ENCODE measurements at places on chromosomes 3 and 15. TPM values are rescaled to one million over a fixed set of nuclear protein-coding genes. Genes with fewer than 3 reads are reported as not detected.

METTL6 gene
- total RNA-seq, result 27.4 TPM

DNA sequence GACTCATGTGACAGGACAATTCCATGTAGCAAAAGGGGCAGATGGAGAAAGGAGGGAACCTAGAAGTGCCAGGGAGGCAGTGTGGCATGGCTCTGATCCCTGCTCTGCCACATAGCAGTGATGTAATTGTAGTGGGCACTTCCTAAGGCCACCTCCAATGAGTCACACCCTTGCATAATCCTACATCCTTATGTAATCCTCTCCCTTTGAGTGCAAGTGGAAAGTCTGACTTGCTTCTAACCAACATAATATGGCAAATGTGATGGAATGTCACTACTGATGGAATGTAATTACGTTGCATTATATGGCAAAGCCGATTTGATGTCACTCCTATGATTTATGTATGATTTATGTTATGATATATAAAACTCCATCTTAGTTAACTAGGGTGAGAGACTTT lies 72.9 kb upstream of the ATP2C1 start:
- no peak for DNase-seq

DNA sequence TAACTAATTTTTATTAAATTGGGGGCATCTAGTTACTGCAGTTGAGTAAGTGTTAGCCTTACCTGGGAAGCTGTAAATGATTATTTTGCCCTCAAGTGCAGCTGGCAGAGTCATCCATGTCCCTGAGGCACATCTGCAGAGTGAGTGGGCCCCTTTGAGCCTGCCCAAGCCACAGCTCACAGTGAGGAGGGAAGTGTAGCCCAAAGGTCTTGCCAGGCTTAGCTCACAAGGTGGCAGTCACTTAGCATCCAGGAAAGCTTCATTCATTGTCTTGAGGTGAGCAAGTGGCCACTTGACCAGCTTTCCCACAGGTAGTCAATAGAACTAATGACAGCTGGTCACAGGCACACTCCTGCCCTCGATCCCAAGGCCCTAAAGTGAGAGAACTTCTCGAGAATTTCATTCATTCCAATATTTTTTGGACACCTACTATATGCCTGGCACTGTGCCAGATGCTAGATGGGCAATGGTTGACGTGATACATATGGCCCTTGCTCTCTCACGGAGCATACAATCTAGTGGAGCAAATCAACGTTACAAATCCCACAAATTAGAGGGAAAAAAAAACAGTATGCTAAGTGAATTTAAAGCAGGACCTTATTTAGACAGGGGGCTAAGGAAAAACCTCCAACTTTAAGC lies 163.3 kb upstream of the IL12A start:
- DNase-seq, result no peak

- no peak for DNase-seq
These were observed 269.2 kb upstream of the CTNNB1 start for GRCh38 chr3:40930131-40930538.

MUC4 gene
- 0.29 TPM for total RNA-seq

DNA sequence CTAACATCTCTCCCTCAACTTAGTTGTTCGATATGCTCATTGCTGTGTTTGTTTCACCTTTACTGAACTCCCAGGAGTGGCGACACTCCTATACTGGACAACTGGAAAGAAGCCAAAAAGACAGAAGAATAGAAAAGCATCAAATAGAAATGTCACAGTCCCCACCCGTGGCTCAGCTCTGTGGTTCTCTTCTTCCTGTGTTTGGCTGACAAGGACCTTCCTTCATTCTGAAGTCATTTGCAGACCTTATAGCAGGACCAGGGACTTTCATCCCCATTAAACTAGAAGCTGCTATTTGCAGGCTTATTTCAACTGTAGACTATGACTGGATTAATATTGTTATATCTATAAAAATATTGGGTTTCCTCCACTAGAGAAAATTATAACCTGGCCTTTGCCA lies 125.9 kb downstream of the NECTIN3 start:
- DNase-seq, result no peak

GRCh38 chr3:77197408-77197807 lies 157.5 kb downstream of the ROBO2 start:
- no peak for DNase-seq

- DNase-seq, result no peak
These were observed 11.9 kb downstream of the VGLL4 start for GRCh38 chr3:11631820-11632219.

DNA sequence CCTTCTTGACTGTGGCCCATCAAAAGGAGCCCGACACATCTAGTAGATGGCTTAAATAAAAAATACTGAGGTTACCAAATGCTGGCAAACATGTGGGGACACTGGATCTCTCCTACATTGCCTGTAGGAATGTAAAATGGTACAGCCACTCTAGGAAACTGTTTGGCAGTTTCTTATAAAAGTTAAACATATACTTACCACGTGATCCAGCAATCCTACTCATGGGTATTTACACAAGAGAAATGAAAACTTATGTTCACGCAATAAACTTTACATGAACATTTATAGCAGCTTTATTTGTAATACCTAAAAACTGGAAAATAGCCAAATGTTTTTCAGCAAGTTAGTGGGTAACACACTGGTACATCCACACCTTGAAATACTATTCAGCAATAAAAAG lies 9.1 kb downstream of the ZBTB38 start:
- DNase-seq, result no peak

DNA sequence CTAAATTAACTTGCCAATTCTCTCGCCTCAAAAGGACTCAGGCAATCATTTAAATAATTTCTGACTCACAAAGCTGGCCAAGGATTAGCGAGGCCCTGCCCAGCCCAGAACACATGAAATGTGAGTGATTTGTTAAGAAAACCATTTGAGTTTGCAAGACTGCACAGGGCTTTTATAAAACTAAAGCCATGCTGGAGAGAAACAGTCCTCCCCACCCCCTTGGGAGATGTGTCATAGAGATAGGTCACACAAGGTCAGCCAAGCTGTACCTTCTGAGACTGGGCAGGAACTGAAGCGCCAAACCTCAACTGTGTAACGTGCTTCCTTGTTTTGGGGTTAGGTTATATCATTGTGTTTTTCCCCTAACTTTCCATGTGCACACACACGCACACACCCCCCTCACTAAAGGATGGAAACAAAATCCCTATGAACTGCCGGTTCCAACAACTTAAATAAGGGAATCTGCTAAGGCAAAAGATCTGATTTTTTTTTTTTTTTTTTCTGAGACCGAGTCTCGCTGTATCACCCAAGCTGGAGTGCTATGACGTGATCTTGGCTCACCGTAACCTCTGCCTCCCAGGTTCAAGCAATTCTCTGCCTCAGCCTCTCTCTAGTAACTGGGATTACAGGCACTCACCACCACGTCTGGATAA lies 8.1 kb downstream of the SPATA12 start:
- peak; percentile 77 for DNase-seq

DNA sequence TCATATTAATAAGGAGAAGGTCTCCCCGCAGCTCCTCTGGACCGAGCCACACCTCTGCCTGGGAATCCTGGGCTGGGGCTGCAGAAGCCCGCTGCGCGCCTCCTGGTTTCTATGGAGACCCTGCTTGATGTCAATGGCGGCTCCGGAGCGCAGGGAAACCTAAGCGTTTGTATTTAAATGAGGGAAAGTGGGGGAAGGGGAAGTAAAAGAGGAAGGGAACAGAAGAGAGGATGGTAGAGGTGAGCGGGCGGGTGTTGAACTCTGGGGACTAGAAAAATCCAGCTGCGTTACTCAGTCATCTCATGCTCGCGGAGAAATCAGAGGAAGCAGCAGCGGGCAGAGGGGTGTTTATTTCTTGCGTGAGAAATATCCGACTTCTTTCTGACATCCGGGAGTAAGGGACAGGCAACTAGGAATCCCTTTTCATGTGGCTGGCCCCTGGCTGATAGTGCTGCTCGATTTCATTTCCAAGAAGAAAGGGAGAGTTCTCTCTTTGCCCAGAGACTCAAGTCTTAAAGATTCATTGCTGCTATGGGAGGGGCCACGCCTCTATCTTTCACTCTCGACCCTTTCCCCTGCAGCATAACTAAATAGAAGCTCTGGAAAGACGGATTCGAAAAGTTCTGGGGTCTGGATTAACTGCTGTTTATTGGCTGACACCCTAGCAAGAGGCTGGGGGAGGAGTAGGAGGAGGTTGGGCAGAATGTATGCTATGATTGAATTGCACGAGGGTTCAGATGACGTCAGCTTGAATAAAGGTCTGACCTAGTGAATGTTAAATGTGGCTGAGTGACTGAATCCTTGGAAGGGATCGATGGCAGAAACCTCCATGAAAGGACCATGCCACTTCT lies 110.5 kb upstream of the GAP43 start:
- peak; percentile 18 for DNase-seq

- no peak for DNase-seq
These were observed 37.2 kb downstream of the DPH3 start for GRCh38 chr3:16227566-16227965.

DNA sequence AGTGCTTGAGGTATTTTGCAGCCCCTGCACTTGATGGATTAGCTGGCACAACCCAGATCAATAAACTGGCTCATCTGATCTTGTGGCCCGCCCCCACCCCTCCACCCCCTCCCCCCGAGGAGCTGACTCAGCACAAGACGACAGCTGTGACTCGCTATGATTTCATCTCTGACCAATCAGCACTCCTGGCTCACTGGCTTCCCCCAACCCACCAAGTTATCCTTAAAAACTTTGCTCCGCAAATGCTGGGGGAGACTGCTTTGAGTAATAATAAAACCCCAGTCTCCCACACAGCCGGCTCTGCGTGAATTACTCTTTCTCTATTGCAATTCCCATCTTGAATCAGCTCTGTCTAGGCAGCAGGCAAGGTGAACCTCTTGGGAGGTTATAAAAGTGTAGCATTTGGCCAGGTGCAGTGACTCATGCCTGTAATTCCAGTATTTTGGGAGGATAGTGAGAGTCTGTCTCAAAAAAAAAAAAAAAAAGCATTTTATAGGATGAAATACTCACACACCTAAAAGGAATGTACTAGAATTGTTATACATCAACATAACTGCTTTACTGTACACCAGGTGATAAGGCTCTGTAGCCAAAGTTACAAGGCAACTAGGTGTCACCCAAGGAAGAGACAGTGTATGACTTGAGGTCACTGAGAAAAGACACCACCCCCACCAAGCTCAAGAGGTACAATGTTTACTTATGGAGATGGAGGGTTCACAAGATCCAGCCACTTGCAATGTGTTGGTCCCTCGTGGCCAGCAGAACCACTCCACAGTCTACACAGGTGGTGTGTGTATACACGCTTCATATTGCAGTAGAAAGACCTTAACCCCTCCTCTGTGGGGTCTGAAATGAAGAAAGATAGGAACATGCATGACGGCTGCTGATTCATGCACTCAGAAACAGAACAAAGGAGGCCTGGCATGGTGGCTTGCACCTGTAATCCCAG lies 8.6 kb downstream of the ZNF445 start:
- DNase-seq, result no peak

GRCh38 chr15:57216288-57216687 lies 160.0 kb upstream of the CGNL1 start:
- no peak for DNase-seq

IL5RA gene
- total RNA-seq, result not detected

- no peak for DNase-seq
These were observed 659.4 kb upstream of the NAALADL2 start for GRCh38 chr3:174199696-174200095.

DNA sequence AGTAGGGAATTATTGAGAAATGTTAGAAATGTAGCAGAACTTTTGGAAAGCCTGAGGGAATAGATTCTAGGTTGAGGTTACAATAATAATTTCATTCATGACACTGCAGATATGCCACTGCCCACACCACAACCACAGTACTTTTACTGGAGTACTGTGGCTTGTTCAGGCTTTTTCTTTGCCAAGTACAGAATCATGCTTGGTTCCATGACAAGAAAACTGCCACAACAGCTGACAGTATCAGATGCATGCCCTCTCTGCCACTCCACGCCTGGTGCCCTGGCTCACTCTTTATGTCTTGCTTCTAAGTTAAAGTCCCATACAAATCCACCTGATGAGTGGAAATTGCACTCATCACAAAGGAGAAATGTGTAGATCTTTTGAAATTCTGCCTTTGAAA lies 398.6 kb downstream of the ZIC1 start:
- DNase-seq, result no peak

DNA sequence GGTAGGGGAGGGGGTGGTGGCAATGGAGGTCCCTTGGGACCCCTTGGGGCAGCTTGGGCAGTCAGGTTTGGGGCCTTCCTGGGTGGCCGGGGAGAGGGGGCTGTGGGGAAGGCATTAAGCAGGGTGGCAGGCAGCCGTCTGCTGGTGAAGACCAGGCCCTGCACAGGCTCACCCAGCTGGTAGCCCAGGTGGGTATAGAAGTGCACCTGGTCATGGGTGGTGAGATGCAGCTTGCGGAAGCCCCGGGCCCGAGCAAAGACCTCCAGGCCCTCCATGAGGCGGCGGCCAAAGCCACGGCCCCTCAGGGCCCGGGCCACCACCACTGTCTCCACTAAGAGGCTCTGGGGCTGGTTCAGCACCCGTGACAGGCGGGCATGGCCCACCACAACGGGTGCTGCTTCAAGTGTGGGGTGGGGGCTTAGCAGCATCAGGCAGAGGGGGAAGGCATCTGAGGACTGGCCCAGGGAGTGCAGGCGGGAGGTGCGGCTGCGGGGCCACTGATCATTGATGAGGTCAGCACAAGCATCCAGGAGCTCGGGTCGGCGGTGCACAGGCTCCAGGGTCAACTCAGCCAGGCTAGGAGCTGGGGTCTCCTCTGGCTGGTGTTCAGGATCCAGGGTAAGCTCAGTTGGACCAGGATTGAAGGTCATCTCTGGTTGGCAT lies 2.4 kb downstream of the HYAL3 start:
- no peak for DNase-seq
